ENCODE measurements at places on chromosomes 7 and 10. TPM values are rescaled to one million over a fixed set of nuclear protein-coding genes. Genes with fewer than 3 reads are reported as not detected.
A peak's percentile ranks its signal among the peaks of the same experiment; 100 is the strongest.

DNA sequence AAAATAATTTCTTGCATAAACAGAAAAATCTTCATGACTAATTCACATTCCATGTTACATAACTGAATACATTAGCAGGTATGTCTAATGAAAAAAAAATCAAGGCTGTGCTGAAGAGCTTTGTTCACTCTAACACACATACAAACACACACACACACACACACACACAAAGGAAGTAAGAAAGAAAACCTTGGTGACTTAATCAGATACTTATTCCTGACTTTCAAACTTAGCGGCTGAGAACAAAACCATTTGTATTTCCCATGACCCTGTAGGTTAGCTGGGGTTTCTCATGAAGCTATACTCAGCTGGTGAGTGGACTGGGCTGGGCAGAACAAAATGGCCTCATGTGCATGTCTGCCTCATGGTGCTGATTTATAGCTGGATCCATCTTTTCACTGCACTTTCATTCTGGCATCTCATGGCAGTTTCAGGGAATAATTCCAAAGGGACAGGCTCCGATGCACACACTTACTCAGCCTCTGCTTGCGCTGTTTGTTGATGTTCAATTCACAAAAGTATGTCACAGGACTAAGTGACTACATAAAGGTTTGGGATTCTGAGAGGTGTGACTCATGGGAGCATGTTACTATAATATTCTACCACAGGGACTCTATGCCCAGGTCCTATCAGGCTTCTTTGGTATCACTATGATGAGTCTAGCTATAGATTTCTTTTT is 161.2 kb downstream of the PCLO start:
- no peak for DNase-seq

GRCh38 chr7:54111814-54112511 is 430.2 kb upstream of the VSTM2A start:
- DNase-seq, result no peak

GRCh38 chr7:71769326-71769725 is 637.4 kb downstream of the GALNT17 start:
- no peak for DNase-seq

DNA sequence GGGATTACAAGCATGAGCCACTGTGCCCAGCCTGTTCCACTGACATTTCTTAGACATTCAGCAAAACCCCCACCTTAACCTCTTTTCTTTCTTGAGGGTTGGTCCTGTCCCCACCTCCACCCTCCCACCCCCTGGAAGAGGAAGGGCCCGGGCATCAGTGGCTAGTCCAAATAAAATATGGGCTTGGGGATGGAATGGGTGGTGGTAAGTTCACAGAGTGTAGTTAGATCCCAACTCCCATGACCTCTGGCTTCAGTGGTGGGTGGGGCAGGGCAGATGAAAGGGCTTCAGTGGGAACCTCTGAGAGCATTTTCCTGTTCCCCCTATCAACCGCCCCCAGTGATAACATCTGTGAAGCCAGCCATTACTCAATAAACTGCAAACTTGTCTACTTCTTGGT is 9.8 kb downstream of the SFXN3 start:
- no peak for DNase-seq

Gene NEURL1
- total RNA-seq, result not detected

Gene OR2A12
- total RNA-seq, result not detected

- no peak for DNase-seq
Observed at GRCh38 chr10:93139059-93139655, 65.5 kb downstream of the CYP26A1 start.

GRCh38 chr10:90775351-90776028 is 82.3 kb downstream of the HTR7 start:
- no peak for DNase-seq

Gene SLC25A28
- 31.9 TPM for total RNA-seq

Gene PCLO
- total RNA-seq, result 1.3 TPM

DNA sequence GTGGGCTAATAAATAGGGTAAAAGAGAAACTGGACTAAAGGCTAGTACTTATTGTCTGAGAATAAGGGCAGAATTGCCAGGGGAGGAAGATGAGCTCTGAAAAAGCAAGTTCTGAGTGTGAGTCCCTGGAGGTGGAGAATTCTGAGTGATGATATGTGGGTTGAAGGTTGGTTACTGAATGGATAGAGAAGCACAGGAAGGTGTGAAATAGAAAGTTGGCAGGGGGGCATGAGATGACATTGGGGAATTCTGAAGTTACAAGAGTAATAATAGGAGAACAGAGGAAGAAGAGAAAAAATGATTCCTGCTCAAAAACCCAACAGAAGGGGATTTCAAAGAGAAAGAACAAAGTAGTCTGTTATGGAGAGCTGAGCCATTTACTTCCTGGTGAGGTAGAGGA is 76.9 kb downstream of the PRKCQ start:
- no peak for DNase-seq

Gene RELN
- total RNA-seq, result not detected

Gene TFEC
- 0.17 TPM for total RNA-seq

DNA sequence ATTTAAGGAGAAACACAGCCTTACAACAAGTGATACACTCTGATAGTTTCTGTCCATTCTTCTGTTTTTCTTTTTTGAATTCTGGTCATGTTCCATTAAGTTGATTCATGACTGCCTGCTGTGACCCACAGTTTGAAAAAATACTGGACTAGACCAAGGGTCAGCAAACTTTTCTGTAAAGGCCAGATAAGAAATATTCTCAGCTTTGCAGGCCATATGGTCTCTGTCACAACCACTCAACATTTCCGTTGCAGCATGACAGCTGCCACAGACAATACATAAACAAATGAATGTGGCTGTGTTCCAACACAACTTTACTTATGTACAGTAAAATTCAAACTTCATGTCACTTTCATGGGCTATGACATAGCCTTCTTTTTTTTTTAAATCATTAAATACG is 156.7 kb downstream of the PLXNA4 start:
- DNase-seq, result no peak

DNA sequence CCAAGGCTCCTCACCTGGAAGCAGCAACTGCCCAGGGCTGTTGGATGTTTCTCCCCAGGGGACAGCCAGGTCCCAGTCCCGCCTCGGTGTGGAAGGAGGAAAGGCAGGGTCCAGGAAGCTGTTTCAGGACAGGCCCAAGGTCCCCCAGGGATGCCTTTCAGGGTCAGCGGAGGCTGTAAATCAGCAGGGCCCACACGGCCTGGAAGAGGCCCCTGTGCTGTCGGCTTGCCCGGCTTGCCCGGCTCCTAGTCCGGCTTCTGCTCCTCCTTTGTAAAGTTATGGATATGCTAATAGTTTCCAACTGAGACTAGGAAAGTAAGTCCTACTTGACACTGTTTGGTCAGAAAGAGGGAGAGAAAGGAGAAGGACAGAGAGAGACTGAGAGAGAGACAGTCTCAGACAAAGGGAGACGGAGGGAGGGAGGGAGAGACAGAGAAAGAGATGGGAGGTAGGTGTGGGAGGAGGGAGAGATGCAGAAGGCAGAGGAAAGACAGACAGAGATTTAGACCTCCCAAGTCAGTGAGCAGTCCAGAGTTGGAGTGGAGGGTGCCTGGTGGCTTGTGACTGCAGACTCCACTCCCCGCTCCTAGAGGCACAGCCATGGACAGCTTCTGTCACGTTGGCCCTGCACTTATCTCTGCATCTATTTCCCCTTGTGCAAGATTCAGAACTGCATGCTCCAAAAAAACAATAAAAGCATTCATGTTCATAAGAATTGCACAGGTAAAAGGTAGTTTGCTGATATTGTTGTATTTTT is 10.5 kb downstream of the IKZF1 start:
- DNase-seq, result no peak

GRCh38 chr7:81600608-81601007 is 169.2 kb downstream of the HGF start:
- DNase-seq, result no peak

GRCh38 chr7:158017111-158018097 is 570.2 kb downstream of the PTPRN2 start:
- no peak for DNase-seq

Gene HOXA2
- 8.3 TPM for total RNA-seq

DNA sequence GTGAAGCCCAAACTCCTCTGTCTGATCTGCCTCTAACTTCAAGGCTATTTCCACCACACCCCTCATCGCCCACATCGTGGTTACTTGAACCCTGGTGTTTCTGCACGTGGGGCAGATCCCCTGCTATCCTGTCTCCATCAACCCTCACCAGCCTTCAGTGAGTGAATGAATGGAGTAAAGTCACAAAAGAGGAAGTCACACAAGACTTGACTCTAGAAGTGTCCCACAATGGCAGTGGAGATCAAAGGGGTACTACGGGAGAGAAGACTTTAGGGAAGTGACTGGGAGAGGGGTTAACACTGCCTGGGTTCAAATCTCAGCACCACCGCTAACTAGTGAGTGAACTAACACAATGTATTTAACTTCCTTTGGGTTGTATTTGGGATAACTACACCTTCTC is 85.9 kb downstream of the COBL start:
- DNase-seq, result no peak

Gene ERCC6
- 40.2 TPM for total RNA-seq

DNA sequence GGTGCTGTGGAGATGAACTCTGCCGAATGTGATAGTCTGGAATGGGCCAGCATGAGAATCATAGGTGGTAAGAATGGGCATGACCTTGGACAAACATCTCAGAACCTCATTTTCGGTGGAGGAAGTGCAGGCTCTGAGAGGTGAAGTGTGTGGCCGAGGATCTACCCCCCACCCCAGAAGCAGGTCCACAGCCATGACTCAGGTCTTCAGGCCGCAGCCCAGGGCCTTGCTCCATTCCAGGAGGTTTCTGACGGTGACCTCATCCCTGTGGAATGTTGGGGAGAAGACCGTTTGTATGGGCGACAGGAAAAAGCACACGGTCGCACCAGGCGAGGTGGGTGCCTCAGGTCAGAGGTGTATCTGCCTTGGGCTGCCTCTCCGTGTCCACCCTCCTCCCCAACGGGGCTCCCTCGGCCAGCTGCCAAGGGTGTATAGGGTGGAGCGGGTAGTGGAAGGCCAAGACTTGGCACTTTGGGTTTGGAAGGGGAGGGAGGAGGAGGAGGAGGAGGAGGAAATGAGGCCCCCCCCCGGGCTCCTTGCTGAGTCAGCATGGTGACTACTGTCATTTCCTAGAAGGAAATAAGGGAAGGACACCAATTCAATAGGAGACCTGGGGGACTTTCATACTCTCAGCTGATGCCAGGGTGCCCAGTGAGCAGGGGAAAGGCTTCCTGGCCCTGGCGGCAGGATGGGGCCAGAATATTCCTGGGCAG is 168.0 kb upstream of the RHEB start:
- DNase-seq, result peak; percentile 86

GRCh38 chr10:132742837-132743194 is 43.1 kb downstream of the NKX6-2 start:
- no peak for DNase-seq
